CD4-positive, alpha-beta memory T cell (primary cell): ENCODE measurements at places on chromosomes 11 and 22.

- no peak overlapping the region for H3K27ac ChIP-seq
- DNase-seq, result no peak
- H3K4me1 ChIP-seq, result no peaks in the 10 kb centered on the region
- H3K27me3 ChIP-seq, result no peaks in the 10 kb centered on the region
These were observed 17.9 kb upstream of the RRAS2 start for GRCh38 chr11:14376920-14377319.

GRCh38 chr11:103529181-103529684 is 420.0 kb downstream of the DYNC2H1 start:
- DNase-seq, result no peak
- no peaks in the 10 kb centered on the region for H3K4me1 ChIP-seq

DNA sequence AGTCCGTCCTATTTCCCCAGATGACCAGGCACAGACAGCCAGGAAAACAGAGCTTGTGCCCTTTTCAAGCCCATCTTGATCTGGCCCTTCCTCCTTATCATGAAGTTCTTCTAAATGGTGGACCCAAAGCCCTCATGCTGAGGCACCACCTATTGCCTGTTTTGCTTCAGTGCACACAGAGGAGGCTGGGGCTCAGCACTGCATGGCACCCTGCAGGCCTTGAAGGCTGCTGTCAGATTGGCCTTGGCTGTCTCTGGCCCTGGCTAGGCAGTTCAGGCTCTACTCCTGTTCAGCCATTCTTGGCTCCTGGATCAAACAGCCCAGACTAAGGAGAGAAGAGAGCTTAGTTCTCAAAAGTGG is 49.2 kb downstream of the OTOG start:
- H3K27me3 ChIP-seq, result no peaks in the 10 kb centered on the region
- DNase-seq, result no peak
- no peak overlapping the region for H3K4me3 ChIP-seq
- no peak overlapping the region for H3K27ac ChIP-seq
- no peaks in the 10 kb centered on the region for H3K36me3 ChIP-seq
- H3K4me1 ChIP-seq, result no peaks in the 10 kb centered on the region

DNA sequence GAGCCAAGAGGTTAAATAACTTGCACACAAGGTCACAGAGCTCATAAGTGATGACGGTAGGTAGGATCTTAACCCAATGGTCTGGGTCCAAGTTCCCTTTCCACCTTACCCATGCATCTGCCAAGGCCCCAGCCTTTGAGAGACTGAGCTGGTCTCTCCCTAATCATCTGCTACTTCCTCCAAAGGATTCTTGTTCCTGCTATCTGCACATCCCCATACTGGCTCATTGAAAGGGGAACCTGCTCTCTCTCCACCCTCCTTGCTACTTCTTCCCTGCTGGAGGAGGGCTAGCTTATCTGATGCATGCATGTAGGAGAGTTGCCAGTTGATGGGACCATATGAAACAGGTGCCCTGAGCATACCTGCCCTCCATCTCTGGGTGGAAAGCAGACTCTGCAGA is 47.7 kb downstream of the COMMD9 start:
- no peaks in the 10 kb centered on the region for H3K4me1 ChIP-seq
- no peak overlapping the region for H3K27ac ChIP-seq
- no peaks in the 10 kb centered on the region for H3K27me3 ChIP-seq

- DNase-seq, result no peak
- H3K4me1 ChIP-seq, result no peaks in the 10 kb centered on the region
- H3K4me3 ChIP-seq, result no peak overlapping the region
- H3K27me3 ChIP-seq, result no peaks in the 10 kb centered on the region
- no peak overlapping the region for H3K27ac ChIP-seq
- no peaks in the 10 kb centered on the region for H3K36me3 ChIP-seq
These were observed 121.1 kb downstream of the PAX6 start for GRCh38 chr11:31690041-31690440.
